ENCODE measurements at places on chromosomes 1 and 21.

DNA sequence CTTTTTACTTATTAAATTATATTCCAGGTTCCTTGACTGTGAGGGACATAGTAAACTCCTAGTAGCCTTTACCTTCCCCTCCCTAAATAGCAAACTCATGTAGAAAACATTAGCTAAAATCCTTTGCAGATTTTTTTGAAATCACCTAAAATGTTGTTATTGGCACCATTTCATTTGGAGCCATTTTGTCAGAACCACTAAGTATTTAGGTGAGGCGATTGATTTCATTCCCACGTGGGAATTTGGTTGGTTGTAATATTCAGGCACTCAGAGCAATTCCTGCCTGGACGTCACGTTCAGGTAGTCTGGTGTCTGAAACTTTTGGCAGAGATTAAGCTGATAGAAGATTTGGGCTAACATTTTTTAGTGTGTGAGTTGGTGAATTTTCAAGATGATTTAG is 84.3 kb downstream of the CAMTA1 start:
- DNase-seq: no peak

- DNase-seq: no peak
Measured at GRCh38 chr1:108119500-108119899, 80.6 kb downstream of the SLC25A24 start.

DNA sequence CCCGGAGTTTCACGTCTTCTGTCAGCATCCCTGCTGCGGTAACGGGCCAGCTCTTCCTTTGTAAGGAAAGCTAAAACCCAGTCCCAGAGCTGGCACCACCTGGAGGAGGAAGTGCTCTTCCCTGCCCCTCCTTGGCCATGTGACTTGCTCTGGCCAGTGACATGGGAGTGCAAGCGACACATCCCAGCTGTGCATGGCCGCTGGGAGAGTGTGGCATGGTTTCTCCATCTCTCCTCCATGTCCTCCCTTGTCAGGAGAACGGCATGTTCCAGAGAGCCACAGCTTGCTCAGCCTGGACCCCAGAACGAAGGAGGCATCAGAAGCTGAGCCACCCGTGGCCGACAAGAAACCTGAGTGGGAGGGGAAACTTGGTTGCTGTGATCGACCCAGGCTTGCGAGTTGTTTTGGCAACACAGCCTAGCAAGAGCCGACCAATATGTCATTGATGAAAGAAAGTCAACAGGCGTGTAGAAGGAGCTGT is 2.7 kb upstream of the PRXL2B start:
- DNase-seq: no peak

- peak; percentile 26 for DNase-seq
Measured at GRCh38 chr1:204266504-204267034, 52.8 kb upstream of the GOLT1A start.

DNA sequence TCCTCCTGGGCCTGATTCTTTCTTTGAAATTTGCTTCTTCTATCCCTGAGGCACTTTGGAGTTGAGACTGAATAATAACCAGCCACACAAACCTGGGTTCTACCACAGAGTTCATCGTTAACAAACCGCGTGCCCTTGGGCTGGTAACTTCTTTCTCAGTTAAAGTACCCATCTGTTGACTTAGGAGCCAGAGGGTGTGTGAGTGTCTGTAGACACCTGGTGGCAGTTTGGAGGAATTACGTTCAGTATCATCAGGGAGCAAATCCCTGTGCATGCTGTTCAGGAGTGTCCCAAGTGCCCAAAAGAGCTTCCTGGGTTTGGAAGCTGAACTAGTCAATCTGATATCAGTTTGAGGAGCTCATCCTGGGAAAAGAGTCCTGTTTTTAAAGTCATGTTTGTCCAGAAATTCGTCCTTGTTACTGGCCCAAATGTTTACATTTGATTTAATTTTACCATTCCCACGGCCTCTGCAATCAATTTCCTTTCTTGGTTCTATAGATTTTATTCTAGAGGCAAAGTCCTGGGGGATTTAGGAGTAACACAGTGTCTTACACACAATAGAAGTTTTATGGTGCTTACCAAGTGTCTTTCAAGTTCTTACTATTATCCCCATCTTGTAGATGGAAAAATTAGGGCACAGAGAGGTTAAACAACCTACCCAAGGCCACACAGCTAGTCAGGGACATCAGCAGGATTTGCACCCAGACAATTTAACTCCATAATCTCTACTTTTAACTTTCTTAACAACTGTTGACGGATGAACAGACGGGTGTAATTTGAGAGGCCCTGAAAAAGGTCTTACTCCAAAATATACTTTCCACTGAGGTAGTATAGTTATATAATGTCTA is 26.7 kb upstream of the RPTN start:
- DNase-seq: peak; percentile 73

DNA sequence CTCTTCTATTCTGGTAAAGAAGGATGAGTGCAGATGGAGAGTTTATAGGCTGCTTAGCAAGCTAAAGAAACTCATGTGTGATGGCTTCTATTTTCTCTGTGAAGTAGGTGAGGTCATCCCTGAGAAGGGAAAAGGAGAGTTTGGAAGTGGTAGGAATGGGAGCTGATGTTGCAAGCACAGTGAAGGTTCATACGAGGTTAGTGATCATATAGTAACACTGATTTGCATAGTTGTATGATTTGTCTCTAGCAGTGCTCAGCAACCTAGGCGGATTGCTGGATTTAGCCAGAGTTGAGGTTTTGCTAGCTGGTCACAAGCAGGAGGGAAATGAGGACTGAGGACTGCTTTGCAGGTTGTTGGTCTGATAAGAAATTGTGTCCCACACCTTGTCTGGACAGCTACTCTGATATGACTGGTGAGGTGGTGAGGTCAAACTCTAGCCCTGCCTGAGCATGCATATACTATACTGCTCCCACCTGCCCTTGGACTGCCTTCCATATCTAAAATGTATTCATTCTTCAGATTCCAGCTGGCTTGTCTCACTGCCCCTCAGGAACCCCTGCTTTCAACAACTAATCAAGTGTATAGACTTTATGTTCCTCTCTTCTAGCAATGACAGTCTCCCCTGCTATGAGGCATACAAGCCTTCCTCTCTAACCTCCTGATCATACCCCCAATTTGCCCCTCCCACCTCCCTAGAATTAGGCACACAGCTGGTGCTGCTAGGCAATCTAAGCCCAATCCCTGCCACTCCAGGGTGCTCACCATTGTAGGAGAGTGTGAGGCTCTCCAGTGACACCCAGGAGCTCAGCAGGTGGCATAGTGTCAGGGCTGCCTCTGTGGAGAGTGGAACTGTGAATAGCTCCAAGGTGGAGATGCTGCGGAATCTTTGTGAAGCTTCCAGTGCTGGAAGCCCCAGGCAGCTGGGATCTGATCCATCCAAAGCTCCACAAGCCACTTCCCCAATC is 18.5 kb downstream of the LRRC41 start:
- peak; percentile 8 for DNase-seq

DNA sequence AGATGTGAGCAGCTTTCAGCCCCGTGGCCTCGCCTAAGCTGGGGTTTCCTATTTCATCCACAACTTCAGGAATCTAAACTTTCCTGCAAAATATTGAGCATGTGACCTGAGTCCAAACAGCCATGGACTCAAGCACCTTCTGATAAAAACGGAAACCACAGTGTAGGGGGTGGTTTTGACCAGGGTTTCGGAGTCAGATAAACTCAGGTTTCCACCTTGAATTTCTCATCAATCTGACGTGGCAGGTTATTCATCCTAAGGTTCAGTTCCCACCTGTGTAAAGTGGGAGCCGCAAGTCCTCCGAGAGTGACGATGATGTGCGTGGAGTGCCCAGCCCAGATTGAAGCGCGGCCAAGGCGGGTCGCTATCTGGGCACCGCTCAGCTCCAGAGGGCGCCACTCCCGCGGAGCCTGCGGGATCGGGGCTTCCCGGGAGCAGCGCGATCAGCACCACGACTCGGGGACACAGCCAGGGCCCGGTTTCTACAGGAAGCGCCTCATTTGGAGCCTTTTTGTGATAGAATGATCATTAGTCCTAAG is 871 bp upstream of the ETS2 start:
- peak; percentile 91 for DNase-seq

- DNase-seq: no peak
Measured at GRCh38 chr1:17719874-17720273, 35.3 kb upstream of the ACTL8 start.

GRCh38 chr1:223234170-223234514 is 91.1 kb upstream of the TLR5 start:
- no peak for DNase-seq

DNA sequence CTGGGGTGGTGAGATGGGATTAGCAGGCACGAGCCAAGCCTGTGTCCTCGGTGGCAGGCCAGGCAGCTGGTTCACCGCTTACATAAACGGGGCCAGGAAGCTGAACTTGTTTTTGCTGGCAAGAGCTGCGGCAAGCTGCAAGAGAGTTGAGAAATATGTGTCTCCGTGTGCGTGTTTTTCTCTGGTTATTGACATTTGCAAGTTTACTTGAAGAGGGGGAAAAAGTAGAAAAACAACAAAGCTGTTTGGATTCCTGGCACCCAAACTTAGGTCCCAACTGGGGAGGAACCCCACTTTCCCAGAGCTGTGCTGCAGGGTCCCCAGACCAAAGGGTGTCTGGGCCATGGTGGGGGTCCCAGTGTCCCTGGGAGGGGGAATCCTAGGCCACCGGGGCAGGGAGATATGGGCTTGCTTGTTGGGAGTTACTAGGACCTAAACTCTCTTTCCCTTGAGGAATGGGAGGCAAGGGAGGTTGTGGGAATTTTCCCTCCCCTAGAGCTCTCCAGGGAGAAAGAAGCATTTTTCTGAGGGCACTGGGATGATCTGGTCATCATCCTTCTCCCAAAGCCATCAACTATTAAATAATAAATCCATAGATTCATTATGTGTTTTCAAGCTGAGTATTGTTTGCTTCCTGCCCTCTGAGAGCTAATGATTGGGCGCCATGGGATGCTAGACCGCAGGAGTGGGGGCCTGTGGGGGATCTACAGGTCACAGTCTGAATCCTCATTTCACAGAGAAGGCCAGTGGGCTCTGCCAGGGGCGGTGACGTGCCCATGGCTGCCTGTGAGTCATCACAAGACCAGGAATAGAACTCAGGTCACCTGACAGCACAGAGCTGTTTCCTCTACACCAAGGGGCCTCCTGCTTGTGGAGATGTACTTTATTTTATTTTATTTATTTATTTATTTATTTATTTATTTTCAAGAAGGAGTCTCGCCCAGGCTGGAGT is 14.8 kb downstream of the IL6R start:
- no peak for DNase-seq
